ENCODE measurements at places on chromosomes 4 and X.

DNA sequence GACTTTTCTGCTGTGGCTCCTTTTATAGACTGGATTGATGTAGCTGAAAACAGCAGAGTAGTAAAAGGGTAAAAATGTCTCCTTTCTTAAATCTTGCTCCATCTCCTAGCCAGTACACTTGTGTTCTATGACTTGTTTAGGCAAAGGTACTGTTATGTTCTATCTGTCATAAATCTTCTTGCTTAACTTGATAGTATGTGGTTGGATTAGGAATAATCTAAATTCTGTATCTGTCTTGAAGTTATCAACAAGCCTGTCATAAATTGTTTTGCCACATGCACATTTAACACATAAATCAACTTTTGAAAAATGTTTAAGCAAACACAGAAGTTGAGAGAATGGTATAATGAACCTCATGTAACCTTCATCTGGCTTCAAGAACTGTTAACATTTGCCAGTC is 157.0 kb downstream of the FRAS1 start:
- no peaks in the 10 kb centered on the region for H3K4me1 ChIP-seq
- no peaks in the 10 kb centered on the region for H3K36me3 ChIP-seq
- H3K27me3 ChIP-seq: no peaks in the 10 kb centered on the region
- no peak for DNase-seq

- no peak overlapping the region for H3K27ac ChIP-seq
- H3K36me3 ChIP-seq: no peaks in the 10 kb centered on the region
- no peaks in the 10 kb centered on the region for H3K4me1 ChIP-seq
Measured at GRCh38 chr4:81712714-81713113, 241.0 kb upstream of the RASGEF1B start.

DNA sequence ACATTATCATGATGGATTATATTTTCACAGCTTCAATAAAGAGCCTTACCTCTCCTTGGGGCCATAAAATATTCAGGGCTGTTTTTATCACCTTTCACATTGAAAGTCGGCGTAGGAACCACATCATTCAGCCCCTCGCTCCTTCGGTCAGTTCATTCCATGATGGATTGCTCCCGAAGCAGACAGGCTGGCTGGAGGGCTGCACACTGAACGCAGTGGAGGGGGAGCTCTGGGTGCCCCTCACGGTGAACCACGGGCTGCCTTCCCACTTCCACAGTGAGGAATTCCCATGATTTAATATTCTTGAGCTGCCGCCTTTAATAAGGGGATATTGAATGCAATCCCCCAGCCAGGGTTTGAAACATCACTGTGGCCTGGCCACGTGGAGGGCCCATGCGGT is 16.0 kb downstream of the PPP2R2C start:
- H3K27me3 ChIP-seq: no peaks in the 10 kb centered on the region
- DNase-seq: no peak
- H3K36me3 ChIP-seq: no peaks in the 10 kb centered on the region
- no peak overlapping the region for H3K4me3 ChIP-seq

DNA sequence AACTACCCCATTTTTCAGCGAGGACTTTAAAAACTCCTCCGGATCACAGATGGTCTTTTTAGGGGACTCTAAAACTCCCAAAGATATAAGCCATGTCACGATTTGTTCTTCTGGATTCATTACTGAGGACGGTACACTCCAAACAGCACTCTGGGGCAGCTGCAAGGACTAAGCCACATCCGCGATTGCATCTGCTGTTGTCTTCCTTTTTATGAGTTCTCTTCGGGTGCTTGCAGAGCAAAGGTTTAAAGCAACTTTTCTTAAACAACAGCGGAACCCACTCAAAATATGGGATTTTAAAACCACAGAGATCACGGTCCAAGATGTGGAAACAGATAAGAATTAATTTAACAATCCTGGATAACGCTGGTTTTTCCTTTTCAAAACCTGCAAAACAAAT is at the start of gene ARHGEF6:
Gene ARHGEF6 (minus strand): TSS at position 170 of the 400 bp plus-strand sequence. CDS start 50 bp downstream, at position 120.
- peak within 1 kb of the TSS; percentile 39 for H3K27ac ChIP-seq
- H3K4me1 ChIP-seq: peaks cover 4% of the 10 kb centered on the region
- DNase-seq: no peak
- H3K4me3 ChIP-seq: peak within 1 kb of the TSS; percentile 50
- no peaks in the 10 kb centered on the region for H3K36me3 ChIP-seq

GRCh38 chr4:141463678-141464077 is 172.7 kb upstream of the IL15 start:
- no peaks in the 10 kb centered on the region for H3K36me3 ChIP-seq
- no peak overlapping the region for H3K27ac ChIP-seq
- H3K27me3 ChIP-seq: no peaks in the 10 kb centered on the region
- no peak for DNase-seq
- H3K4me3 ChIP-seq: no peak overlapping the region
- H3K4me1 ChIP-seq: no peaks in the 10 kb centered on the region

Measured in ascending aorta (tissue), 2 donors.